ENCODE measurements at places on chromosomes 3 and 15.

GRCh38 chr3:134028486-134029255 lies 1.1 kb downstream of the SLCO2A1 start:
- no peak for DNase-seq

DNA sequence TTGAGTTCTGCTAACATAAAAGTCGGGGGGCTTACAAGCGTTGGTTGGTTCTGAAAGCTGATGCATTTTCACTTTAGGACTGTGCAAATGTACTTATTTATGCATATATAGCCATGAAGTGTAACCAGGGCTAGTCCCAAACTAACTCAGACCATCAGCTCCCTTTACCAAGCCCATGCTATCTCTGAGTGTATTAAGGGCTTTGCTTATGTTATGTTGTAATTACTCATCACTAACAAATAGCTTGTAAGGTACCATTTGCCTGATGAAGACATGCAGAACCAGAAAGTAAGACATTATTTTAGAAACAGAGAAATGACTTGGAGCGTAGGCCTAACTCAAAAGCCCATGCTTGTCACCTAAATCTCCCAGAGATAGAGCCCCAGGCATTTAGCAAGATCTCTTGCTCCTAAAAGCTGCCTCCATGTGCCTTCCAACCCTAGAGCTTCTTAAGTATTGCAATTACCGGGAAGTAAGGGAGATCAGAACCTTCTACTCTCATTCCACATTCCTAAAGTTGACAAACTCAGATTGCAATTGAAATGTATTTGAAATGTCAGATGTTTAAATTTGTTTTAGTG lies 362.9 kb upstream of the RBMS3 start:
- no peak for DNase-seq

DNA sequence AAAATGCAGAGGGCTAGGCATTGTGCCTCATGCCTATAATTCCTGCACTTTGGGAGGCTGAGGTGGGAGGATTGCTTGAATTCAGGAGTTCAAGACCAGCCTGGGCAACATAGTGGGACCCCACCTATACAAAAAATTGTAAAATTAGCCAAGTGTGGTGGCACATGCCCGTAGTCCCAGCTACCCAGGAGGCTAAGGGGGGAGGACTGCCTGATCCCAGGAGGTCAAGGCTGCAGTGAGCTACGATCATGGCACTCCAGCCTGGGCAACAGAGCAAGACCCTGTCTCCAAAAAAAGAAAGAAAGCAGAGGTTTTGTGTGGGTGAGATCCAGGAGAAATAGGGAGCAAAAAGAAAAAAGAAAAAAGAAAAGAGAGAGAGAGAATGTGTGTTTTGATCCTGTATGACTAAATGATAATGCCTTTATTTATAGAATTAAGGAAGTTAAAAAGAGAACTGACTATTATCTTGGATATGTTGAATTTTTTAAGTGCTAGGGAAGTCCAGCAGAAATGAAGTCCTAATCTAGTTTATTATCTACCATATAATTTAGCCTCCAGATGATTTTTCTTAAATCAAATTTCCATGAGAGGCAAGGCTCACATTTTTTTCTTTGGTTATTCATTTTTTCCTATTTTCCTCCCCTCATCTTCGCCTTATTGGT lies 4.8 kb downstream of the TTBK2 start:
- no peak for DNase-seq

- DNase-seq: no peak
Observed at GRCh38 chr3:127644641-127645370, 15.8 kb downstream of the PODXL2 start.

DNA sequence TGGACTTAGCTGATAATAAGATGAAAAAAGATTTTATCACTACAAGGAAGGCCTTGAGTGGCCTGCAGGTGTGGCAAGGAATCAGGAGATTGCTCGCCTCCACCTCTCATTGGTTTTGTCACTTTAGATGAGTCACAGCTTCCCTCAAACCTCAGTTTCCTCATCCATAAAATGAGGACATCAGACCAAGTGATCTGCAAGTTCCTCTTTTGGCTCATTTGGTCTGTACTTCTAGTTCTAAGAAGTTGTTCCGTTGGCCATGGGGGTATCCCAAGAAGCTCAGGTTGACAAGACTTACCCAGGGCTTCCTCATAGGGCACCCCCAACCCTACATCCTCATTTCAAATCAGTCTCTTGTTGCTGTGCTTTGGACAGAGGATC lies 254.1 kb downstream of the UACA start:
- DNase-seq: peak; percentile 19

DNA sequence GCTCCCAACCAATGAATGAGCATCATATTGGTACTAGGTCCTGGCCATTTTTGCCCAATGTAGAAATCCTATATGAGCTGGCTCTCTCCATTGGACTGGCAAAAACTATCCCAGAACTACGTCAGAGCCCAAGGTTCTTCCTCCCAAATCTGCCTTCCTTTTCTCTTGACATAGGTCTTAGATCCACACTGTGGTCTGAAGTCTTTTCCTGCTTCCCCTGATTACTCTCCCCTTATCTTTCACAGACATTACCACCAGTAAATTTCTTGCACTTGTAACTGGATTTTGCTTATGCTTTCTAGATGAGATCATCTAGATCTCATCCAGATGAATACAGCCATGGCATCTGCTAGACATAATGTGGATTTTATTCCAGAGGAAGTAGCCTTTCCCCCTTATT lies 141.2 kb upstream of the GADL1 start:
- no peak for DNase-seq

DNA sequence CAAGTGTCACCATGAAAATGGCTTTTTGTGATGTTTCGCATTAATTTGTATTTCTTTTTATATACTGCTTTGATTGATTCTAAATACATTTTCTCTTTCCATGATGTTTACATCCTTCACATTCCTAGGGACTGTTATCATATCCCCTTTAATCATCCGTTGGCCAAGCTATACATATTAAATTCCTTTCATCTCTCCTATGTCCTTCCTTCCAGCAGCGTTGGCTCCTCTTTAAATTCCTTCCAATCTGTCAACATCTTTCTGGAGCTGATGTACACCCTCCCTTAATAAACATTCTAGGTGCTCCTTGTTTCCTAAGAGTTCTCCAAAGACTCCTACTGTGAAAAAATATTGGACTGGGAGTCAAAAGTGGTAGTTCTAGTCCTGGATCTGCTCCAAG lies 87.8 kb downstream of the IGF2BP2 start:
- DNase-seq: no peak

DNA sequence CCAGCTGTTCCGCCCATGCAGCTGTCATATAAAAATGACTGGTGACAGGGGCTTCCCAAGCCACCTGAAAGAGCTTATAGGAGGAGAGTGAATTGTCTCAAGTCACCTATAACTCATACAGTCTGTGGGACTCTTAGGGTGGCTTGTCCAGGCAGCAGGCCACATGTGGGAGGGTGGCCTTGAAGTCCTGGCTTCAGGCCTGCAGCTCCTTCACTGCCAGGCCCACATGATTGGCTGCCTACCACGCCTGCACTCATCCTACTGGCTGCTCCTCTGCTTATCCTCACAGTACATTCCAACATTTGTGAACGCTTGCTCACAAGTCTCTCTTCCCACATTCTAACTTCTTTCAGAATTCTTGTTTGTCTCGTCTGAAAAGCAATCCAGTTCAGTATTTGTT lies 41.1 kb upstream of the TIPARP start:
- DNase-seq: no peak

DNA sequence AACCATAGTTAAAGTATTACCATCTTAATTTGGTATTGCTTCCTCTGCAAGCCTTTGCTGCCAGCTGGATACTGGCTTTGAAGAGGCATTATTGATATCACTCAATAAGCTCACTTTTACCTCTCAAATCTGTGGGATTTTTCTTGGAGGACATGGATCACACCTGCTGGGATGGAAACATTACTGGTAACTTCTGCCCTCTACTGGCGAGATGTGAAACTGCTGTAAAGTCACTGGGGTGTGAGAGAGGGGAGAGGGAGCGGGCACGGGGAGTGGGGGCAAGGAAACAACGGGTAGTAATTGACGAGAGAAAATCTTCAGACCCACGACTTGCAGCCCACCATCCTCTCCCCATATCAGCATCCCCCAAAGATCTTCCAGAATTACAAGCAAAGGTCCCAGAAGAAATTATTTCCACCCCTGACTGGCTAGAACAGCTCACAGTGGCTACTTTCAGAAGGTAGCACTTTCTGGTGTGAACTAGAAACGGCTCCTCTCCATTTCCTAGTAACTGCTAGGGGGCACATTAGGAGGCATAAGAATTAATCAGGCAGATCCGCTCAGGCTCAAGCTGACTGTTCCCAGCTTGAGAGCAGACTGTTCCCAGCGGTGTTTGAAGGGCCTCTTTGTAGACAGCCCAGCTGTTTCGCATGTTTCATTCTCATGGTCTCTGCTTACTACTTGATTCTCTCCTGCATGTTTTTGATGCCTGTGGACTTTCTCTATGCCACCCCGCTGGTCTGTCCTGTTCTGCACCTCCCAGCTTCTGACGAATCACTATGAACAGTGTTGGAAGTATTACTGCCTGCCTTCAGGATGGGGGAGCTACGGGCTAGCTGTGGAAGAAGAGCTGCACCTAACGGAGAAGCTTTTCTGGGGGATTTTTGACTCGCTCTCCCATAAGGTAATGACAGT lies 230.4 kb upstream of the CHRM5 start:
- peak; percentile 22 for DNase-seq

- DNase-seq: no peak
Observed at GRCh38 chr3:23106666-23107065, 96.5 kb upstream of the UBE2E2 start.

DNA sequence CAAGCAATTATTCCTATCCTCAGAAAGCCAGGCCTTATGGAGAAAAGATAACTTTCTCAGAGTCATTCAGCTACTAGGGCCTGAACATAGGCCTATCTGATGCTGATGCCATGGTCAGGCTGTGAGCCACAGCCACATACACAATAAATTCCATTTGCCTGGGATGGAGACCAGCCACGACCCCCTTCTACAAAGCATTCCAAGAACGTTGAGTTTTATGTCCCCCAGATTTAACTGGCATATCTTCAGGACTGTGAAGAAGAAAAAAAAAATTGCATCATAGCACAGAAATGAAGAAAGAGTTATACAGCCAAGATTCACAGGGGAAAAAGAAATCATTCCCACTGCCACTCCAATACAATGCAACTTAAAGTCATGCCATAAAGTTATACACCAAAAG lies 100.0 kb downstream of the THBS1 start:
- no peak for DNase-seq

GRCh38 chr15:66039117-66039871 lies 170.0 kb downstream of the RAB11A start:
- DNase-seq: no peak

DNA sequence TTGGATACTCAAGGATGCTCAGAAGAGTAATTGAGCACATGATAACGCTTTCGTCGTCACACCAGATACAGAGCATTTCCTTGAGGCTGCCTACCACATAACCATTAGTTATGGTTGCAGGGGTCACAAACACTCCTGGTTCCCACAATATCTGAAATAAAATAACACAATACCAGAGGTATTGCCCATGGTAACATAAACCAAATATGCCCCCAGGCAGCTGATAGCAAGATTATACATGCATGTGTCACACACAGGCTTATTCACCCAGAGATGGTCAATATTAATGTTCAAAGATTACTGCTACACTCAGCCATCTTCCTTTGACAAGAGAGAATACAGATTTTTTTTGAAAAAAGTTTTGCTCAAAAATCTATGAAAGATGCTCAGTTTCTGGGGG lies 7.3 kb downstream of the RPL39L start:
- DNase-seq: no peak

- no peak for DNase-seq
Observed at GRCh38 chr3:33041909-33042308, 55.0 kb downstream of the GLB1 start.

- no peak for DNase-seq
Observed at GRCh38 chr3:124671106-124671505, 59.1 kb upstream of the UMPS start.

- DNase-seq: no peak
Observed at GRCh38 chr15:40354408-40355171, 3.4 kb upstream of the DISP2 start.

DNA sequence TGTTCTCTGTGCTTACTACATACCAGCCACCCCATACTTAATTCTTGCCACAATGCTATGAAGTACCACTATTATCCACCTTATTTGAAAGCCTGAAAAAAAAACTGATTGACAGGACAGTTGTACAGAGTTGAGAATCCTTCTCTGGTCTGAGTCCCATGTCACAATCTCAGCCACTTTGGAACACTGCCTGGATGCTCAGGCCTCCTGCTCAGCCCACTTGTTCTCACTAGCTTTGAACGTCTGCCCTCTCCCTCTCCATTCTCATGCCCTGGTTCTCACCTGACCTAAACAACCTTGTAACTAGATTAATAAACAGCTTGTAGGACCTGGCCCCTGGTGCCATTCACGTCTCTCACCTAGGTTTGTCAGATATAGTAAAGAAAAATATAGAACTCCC lies 53.9 kb downstream of the TRIM69 start:
- no peak for DNase-seq

- DNase-seq: peak; percentile 14
Observed at GRCh38 chr3:18501679-18502343, 76.7 kb upstream of the SATB1 start.

DNA sequence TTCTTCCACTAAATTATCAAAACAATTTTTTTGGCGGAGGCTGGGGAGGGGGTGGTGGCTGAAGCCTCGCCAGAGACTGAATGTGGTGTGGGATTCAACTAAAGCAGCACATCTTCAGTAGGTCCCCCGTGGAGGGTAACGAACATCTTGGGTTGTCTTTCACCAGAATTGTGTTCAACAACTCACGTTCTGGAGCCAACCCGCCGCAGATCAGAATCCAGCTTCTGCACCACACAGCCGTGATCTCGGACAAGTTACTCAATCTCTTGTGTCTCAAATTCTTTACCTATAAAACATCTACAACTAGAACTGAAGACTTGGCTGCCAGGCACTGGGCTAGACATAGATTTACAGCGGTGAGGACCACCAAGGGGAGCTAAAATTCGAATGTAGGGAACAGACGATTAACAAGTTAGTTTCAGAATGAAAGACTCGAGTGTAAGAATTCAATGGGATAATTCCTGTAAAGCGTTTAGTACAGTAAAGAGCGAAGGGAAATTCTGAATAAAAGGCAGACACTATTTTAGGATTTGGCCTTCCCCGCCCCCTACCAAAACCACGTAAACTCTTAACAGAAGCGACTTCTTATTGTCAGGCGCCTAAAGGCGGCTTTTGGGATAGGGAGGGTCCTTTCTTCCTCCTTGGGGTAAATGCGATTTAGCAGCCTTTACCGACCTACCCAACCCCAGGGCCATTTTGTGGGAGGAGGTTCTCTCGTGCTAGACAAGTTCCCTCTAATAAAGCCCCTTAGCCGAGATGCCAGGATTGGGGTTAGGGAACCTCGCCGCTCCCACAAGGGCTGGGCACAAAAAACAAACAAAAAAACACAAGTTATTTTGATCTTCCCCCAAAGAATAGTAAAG lies 697 bp upstream of the RAB5A start:
- DNase-seq: no peak

- DNase-seq: no peak
Observed at GRCh38 chr3:124837730-124838186, 49.4 kb downstream of the ITGB5 start.

DNA sequence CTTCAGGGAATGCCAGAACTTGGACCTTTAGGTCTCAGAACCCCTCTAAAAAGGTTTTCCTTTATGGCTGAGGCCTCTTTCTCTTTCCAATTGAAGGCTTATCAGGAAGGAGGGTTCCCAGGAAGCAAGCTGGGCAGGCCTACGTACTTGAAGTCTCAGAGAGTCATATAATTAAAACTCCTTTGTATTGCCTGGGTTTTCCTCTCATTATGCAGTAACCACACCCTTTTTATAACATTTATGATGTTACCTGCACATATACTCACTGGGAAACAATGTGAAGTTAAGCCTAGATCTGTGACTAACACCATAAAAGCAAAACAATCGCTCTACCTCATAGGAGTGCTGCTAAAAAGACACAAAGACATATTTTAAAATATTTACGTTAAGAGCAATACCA lies 27.3 kb downstream of the SERP1 start:
- no peak for DNase-seq

All from activated T-cell treated with anti-CD3 and anti-CD28 coated beads, Interleukin-2, amount 50 U/mL, for 72 hours (primary cell).